Omental fat pad (tissue), 4 donors: ENCODE measurements at places on chromosomes 5 and 9.

DNA sequence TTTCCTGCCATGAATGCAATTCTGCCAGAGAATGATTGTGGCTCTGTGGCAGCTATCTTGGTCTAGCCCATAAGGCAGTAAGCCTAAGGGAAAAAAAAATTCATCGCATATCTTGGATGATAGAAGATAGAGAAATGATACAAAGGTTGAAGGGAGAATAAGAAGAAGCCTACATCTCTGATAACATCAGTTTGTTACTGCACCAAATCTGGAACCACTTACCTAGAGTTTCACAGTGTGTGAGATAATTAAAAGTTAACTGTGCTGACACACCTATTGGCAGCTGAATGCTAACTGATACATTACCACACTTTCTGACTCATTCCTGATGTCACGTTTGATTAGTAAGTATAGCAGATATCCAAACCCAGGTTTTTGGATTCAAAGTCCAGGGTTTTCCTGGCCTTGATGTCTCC lies 91.6 kb upstream of the TAF11L2 start:
- no peak for DNase-seq

- DNase-seq = no peak
Observed at GRCh38 chr5:142816531-142817430, 46.6 kb downstream of the ARHGAP26 start.

GRCh38 chr5:164336906-164337305 lies 831.5 kb downstream of the MAT2B start:
- no peak for DNase-seq

GRCh38 chr5:109597893-109598292 lies 91.8 kb upstream of the MAN2A1 start:
- DNase-seq = no peak

DNA sequence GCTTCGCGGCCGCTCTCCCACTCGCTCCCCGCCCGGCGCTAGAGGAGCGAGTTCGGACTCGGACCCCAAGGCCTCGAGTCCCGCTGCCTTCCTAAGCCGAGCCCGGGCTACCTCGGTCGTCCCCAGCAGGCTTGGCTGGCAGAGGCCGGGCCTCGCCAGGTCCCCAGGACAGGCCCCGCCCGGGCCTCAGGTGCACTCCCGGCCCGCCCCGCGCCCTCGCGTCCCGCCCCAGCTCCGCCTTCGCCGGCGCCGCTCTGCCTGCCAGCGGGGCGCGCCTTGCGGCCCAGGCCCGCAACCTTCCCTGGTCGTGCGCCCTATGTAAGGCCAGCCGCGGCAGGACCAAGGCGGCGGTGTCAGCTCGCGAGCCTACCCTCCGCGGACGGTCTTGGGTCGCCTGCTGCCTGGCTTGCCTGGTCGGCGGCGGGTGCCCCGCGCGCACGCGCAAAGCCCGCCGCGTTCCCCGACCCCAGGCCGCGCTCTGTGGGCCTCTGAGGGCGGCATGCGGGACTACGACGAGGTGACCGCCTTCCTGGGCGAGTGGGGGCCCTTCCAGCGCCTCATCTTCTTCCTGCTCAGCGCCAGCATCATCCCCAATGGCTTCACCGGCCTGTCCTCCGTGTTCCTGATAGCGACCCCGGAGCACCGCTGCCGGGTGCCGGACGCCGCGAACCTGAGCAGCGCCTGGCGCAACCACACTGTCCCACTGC lies at the start of gene SLC22A5:
SLC22A5 (plus strand) TSS at position 237 of the 707 bp plus-strand sequence; CDS start at position 500, 263 bp downstream.
- DNase-seq = no peak

DNA sequence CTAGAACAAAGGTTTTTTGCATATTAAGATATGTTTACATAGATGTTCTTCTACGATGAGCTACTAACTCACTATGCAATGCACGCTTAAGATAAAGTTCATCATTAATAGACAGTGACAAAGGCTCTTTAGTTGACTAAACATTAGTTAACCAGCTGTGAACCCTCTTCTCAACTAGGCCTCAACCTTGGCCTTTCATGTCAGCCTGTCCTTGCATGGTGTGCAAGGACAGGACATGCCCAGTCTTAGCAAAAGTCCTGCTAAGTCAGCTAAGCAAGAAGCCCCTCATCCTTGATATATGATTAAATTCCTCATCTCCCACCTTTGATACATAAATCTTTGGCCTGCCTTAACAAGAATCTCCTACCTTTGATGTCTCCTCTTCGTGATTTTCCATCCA lies 50.9 kb downstream of the PLPP1 start:
- DNase-seq = no peak

DNA sequence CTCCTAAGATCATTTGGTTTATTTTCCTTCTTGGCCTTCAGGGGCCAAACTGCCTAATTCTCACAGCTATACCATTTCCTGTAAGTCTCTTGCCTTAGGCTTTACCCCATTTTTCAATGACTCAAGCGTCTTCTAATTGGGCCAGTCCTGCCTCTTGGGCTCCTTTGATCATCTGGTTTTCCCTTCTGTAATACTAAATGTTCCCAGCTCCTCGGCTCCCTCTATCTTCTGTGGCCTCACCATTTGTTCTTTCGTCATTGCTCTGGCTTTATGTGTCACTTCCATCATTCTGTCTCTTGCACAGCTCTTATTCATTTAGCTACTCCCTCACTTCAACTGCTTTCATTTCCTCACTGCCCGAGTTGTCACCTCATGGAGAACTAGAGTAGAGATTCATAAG lies 14.5 kb upstream of the SPINK7 start:
- DNase-seq = no peak

GRCh38 chr9:34475097-34475496 lies 16.5 kb downstream of the DNAI1 start:
- no peak for DNase-seq

GRCh38 chr9:14273696-14274121 lies 40.2 kb downstream of the NFIB start:
- DNase-seq = no peak

- no peak for DNase-seq
Observed at GRCh38 chr9:76302543-76302942, 91.7 kb downstream of the RFK start.
